ENCODE measurements at places on chromosomes 2 and 18.
A peak's percentile ranks its signal among the peaks of the same experiment; 100 is the strongest.

DNA sequence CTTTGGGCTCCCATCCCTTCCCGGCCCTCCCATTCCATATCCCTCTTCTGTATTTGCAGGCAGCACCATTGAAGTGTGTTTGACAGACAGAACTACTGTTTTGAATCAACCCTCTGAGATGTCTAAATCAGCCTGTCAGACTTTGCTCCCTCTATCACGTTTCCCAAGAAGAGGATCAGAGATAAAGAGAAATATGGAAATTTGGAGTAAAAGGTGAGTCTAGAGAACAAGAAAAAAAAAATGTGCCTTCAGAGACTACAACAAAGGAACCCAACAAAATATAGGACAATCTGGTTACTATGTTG, 133.4 kb upstream of the NCK2 start:
- no peak for DNase-seq

GRCh38 chr2:66439812-66440542, 5.1 kb downstream of the MEIS1 start:
- DNase-seq = peak; percentile 34

DNA sequence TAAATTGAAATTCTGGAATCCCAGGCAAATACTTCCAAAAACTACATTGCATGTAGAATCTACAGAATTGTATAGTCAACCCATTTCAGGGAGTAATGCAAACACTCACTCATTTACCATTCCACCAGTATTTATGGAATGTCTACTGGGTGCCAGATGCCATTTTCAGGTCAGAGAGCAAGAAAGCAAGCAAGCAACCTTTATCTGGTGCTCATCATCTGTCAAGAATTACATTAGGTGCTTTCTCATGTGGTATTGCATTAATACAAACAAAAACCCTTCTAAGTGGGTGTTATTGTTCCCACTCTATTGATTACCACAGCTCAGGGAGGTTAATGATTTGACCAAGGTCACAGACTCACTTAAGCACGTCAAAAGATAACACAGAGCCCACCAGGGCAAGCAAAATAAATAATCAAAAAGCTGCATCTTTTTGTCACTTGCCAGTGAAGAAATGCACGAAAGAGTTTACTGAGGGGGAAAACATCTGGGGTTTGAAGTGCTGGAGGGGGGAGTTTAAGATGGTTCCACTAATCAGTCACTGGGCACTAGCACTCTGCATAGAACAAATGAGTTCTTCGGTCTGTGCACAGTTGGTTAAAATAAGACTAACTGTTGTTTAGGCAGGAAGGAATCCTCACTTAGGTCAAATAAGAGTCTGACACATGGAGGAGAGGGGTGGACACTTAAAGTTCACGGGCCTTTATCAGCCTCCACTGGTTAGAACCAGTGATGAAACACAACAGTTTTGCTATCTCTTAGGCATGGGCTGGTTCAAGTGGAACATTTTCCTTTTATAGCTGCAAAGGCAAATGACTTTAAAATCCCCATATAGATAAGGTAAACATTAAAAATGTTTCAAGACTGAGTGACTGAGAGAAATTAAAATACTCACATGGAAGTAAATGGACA, 208.8 kb downstream of the CDH2 start:
- DNase-seq = no peak

- no peak for DNase-seq
These were observed 29.0 kb upstream of the EPAS1 start for GRCh38 chr2:46268196-46268595.

GRCh38 chr2:173749315-173749714, 215.9 kb downstream of the SP3 start:
- no peak for DNase-seq

GRCh38 chr2:213861638-213862037, 549.2 kb upstream of the VWC2L start:
- no peak for DNase-seq

DNA sequence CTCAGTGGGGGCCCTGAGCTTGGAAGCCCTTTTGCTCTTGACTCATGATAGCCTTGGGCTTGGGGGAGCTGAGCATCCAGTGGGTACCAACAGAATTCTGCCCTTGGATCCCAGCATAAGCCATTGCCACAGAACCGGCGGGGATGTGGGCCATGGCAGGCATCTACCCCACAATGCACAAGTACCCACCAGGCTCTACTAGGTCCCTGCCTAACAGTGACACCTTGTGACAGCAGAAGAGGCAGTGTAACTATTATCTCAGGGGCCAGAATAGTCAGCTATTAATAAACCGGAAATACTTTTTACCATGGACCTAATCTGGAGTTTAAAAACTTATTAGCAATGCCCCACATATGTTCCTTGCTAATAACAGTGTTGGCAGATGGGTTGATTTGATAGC, 397.2 kb downstream of the TMEM182 start:
- DNase-seq = no peak

GRCh38 chr18:24843123-24843522, 382.7 kb downstream of the HRH4 start:
- DNase-seq = no peak

GRCh38 chr18:78875016-78875777, 104.4 kb upstream of the SALL3 start:
- peak; percentile 62 for DNase-seq

GRCh38 chr18:5302606-5303005, 7.1 kb upstream of the ZBTB14 start:
- DNase-seq = no peak

DNA sequence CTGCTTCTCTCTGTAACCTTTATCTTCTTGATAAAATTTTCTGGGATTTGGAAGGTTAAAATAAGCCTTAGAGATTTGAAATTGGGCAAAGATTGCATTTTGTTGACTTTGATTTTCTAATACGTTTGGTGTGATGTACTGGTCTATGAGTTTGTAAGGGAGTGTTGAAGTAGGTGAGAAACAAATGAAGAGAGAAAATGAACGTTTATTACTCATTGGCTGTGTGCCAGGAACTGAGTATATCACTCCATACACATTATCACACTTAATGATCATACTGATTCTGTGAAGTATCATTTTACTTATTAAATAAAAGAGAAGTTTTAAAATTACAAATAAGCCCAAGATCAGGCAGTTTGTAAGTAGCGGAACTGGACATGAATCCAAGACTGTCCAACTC, 795.1 kb upstream of the ZEB2 start:
- DNase-seq = no peak

- DNase-seq = no peak
These were observed 17.5 kb downstream of the STEAP3 start for GRCh38 chr2:119241205-119241532.

DNA sequence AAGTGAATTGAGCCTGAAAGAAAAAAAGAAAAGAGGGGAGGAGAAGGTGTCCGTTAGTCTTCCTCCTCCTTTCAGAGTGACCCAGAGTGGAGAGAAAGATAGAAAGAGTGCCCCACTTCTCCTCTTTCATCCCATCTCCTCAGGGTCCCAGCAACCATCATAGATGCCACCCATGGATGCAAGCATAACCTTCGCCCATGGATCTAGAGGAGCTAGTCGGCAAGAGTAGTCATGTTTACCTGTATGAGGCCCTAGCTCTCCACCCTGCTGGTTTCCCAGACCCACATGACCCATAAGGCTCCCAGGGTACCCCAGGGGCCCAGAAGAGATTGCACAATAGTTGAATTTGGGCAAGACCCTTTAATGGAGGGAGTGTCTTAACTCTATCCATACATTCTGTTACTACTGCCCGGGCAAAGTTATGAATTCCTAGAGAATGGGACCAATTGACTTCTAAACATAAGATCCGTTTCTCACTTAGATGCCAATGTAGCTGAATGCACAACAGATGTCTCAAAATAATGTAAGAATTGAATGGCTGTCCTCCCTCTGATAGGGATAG, 56.1 kb upstream of the CDCA7 start:
- DNase-seq = peak; percentile 38

DNA sequence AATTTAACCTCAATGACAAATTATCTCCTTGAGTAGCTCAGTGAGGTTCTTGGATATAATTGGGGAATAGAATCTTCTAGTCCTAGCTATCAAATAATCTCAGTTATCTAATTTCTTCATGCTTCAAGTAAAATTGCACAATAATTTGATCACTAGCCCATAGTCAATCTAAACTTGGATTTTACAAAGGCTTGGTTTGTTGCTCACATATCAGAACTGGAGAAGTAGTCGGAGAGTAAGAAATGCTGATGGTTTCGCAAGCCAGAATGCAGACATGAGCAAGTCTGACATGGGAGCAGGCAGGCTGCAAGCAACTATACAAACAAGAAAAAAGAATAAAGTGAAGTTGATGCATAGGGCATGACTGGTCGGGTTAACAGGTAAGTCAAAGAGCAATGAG, 11.7 kb upstream of the PDE11A start:
- no peak for DNase-seq

- no peak for DNase-seq
These were observed 334.8 kb downstream of the CELF4 start for GRCh38 chr18:37230768-37231167.

GRCh38 chr2:236526455-236527158, 43.0 kb upstream of the ACKR3 start:
- DNase-seq = peak; percentile 7

- no peak for DNase-seq
These were observed 108.9 kb downstream of the CLIP4 start for GRCh38 chr2:29223851-29224692.

GRCh38 chr18:5972298-5972697, 77.0 kb upstream of the TMEM200C start:
- DNase-seq = no peak

- DNase-seq = no peak
These were observed 45.2 kb upstream of the EPC2 start for GRCh38 chr2:148599109-148599991.

DNA sequence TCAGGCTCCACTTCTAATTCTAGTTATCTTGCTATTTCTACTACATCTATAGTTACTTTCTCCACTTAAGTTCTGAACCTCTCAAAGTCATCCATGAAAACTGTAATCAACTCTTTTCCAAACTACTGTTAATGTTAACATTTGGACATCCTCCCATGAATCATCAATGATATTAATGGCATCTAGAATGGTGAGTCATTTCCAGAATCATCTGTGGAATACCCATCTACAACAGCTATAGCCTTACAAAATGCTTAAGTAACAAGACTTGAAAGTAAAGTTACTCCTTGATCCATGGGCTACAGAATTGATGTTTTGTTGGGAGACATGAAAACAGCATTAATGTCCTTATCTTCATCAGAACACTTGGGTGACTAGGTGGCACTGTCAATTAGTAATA, 35.4 kb downstream of the BARD1 start:
- DNase-seq = no peak

GRCh38 chr18:47873625-47874024, 56.8 kb downstream of the SMAD2 start:
- DNase-seq = no peak

DNA sequence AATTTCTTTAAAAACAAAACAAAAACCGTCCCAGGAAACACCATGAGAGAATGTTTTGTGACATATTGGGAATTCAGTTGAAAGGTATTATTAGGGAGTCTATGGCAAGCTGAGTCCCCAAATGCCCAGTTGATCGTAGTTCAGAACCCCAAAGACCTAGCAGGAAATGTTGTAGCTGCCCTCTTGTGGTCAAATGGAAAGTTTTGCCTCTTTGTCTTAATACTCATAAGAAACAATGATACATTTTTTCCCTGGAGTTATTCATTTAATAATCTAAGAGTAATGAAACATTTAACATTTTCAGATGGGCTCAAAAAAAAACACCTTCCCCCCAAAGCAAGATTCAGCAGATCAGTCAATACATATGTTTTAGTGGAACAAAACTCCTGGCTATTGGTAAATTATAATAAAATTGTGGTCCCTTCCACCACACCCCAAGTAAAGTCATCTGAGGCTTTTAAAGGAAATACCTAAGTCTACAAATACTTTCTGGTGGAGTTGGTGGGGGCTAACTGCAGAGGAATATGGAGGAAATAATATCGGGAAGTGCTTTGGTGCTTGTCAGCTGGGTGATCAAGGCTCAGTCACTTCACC, 37.8 kb upstream of the EFEMP1 start:
- DNase-seq = peak; percentile 44

DNA sequence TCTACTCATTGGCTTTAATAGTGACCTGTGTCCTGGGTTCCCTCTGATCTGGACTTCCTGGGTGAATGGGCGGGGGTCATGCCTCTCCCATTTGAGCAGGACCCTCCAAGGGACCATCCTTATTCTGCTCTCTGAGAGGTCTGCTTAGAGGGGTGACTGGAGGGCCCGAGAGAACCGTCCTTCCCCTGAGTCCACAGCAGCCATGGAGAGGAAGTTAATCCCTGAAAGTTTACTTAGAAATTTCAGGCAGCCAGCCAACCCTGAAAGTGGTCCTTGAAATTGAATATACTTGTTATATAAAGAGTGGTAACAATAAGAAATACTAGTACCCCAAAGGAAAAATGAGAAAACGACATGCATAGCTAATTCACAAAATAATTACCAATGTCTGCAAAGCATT, 226.1 kb downstream of the DYSF start:
- no peak for DNase-seq

- no peak for DNase-seq
These were observed 308.3 kb downstream of the SETBP1 start for GRCh38 chr18:44988821-44989587.

DNA sequence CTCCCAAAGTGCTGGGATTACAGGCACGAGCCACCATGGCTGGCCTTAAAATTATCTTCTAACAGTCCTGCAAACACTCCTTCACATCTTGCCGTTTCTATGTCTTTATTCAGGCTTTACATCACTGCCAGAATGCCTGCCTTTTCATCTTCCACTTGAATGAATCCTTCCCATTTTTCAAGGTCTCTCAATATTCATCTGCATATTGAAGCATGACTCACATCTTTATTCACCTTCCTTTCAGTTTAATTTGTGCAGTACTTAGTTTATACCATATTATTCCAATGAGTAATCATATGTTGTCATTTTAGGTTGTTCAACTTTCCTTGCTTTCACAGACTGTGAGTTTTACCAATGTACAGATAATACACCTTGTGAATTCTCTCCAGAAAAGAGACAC, 510.1 kb upstream of the PIK3C3 start:
- no peak for DNase-seq

DNA sequence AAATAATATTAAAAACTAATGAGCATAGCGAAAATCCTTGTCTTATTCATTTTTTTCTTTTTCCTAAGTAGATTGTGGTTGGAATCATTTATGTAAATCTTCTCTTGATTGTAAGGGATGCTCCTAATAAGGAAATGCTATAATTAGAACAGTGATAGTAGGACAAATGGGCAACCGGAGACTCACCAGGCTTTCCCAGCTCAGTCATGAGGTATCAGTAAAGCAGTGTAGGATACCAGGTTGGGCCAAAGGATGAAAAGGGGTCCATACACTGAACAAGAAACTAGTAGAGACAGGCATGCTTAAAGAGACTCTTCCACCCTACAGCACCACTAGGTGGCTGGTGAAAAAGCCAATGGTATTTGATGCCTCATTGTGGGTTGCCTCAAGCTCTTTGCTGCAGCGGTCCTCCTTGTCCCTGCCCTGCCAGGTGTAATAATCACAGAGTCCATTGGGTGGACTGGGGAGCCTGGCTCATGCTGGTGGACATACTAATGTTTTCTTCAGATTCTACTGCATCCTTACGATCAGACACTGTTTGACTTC, 71.4 kb upstream of the FAM98A start:
- peak; percentile 79 for DNase-seq

- no peak for DNase-seq
These were observed 141.7 kb downstream of the DIS3L2 start for GRCh38 chr2:232103140-232103737.
